Omental fat pad (tissue), 4 donors: ENCODE measurements at places on chromosomes 16 and 17.

DNA sequence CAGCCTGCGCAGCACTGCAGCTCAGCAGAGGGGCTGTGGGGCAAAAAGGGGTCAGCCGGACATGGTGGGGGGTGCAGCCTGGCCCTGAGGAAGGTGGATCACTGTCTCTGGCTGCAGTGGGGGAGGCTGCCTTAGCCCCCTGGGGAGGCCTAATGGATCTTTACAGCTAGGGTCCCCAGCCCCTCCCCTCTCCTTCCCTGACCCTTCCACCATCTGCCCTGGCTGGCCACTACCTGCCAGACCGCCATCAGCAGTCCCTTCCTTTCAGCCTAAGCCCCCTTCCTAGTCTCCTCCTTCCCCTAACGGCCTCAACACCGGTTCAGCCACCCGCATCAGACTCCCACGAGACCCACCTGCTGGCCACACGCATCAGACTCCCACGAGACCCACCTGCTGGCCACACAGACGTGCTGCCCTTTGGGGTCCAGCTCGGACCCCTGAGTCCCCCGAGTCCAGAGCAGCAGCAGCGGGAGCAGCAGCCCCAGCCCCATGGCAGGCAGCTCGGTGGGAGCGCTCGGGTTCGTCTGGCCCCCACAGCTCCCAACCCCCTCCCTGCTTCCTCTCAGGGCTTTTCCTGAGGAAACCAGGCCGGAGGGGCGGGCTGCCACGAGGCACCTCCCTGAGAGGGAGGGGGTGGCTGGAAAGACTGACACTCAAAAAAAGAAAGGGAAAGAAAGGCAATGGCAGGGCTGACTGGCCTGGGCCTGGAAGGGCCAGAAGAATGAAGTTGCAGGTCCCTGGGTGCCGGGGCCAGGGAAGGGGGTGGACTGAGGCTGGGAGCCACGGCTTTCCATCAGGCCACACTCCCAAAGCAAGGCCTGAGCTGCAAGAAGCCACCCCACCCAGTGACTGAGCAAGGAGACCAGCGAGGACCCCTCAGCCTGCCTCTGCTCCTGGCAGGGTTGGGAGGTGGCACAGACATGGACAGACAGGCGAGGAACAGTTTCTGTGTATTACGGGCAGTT, at the start of gene SCARF1:
Gene SCARF1 (minus strand): TSS at position 526 of the 965 bp plus-strand sequence. CDS start 35 bp downstream, at position 491.
- DNase-seq = no peak

- DNase-seq = no peak
These were observed 30.5 kb upstream of the PLCG2 start for GRCh38 chr16:81748476-81749198.

GRCh38 chr17:19574956-19575355, 41.3 kb downstream of the SLC47A1 start:
- DNase-seq = no peak

DNA sequence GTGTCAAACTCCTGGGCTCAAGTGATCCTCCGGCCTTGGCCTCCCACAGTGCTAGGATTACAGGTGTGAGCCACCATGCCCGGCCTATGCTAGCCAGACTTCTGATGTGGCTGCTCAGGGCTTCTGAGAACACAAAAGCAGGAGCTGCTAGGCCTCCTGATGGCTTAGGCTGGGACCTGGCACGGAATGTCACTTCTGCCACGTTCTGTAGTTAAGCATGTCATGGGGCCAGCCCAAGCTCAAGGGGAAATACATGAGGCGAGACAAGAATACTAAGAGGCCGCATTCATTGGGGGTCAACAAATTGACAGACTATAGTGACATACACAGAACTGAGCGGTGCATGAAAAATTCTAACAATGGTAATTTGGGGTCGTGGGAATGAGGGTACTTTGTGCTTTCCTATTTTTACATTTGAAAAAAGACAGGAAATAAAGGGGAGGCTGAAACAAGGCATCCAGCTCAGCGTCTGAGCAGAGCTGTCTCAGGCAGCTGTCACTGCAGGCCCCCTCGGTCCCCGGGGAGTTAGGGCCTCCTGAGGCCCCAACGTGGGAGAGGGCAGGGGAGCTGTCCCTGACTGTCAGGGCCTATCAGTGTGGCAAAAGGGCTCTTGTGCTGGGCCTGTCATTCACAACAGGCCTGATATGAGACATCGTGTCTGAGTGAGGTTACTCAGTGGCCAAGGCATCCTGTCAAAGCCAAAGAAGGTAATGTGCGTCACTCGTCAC, 26.4 kb downstream of the CFAP20 start:
- no peak for DNase-seq

DNA sequence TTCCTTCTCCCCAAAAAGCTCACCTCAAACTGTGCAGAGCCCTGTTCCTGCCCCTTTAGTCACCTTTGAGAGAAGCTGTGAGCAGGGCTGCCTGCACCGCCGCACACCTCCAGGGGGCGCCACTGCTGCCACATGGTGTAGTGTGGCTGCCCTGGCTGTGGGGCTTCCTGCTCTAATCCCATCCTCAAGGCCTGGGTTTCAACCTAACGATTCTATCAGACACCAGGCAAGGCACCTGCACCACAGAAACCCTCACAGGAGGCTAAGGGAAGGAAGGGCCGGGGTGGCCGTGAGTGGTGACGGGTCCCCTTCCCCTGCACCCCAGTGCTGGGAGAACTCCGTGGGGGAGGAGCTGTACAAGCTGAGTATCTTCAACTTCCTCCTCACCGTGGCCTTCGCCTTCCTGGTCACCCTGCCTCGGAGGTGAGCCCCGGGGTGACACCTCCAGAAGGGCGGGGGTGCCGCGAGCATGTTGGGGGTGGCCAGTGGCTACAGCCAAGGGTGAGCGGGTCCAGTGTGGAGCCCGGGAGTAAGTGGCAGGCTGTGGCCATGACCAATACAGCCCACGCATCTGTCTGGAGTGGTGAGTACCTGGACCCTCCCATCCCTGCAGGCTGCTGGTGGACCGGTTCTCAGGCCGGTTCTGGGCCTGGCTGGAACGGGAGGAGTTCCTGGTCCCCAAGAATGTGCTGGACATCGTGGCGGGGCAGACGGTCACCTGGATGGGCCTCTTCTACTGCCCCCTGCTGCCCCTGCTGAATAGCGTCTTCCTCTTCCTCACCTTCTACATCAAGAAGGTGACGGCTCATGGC, 7.0 kb downstream of the TMC8 start:
- DNase-seq = no peak

- DNase-seq = no peak
These were observed 52.0 kb downstream of the BAIAP2 start for GRCh38 chr17:81086789-81087551.

DNA sequence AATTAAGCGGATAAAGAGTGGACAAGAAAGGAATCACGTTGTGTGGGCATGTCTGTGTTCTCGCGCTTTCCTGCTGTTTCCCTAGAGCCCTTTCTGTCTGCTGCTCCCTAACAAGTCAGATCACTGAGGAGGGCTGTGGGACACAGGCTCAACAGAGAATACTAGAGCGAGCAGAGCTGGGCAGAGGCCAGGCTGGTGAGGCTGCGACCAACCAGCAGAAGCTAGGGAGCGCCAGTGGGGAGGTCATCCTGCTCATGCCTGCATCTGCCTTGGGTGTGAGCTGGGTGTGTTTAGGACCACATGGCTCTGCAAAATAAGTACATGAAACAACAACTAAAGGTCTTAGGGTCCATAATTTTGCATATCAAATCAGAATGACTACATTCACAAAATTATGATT, 11.5 kb upstream of the FOXJ1 start:
- no peak for DNase-seq

DNA sequence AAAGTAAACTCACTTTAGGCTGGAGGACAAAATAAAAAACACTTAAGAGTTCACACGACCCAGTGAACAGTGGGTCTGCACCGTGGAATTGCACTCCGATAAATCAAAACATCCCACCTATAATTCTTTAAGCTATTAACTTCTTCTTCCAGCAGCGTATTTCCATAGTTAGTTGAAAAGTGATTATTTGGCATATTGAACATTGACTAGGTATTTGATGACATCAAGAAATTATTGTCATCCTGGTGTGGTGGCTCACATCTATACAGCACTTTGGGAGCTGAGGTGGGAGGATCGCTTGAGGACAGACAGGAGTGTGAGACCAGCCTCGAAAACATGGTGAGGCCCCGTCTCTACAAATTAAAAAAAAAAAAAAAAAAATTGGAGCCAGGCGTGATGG, 23.4 kb downstream of the IGF2BP1 start:
- DNase-seq = no peak

DNA sequence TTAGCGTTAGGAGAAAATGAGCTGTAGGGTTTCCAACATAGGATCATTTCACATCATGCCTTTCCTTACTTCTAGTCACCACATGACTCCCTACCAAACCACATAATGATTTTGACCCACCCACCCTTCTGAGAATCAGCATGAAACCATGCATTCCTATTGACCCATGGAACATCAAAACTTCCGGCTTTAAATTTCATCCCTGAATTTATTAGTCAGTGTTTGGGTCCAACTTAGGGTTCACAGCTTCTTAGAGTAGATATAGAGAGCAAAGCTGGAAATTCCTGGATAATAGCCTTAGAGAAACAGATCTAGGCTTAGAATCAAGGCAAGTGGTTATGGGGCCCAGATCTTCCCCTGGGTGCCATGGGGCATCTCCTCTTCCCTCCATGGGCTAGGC, 162.6 kb downstream of the TOX3 start:
- DNase-seq = no peak

GRCh38 chr17:74198694-74199093, 4.8 kb upstream of the RPL38 start:
- no peak for DNase-seq

- DNase-seq = no peak
These were observed 1.3 kb downstream of the PSMD12 start for GRCh38 chr17:67364847-67365737.

DNA sequence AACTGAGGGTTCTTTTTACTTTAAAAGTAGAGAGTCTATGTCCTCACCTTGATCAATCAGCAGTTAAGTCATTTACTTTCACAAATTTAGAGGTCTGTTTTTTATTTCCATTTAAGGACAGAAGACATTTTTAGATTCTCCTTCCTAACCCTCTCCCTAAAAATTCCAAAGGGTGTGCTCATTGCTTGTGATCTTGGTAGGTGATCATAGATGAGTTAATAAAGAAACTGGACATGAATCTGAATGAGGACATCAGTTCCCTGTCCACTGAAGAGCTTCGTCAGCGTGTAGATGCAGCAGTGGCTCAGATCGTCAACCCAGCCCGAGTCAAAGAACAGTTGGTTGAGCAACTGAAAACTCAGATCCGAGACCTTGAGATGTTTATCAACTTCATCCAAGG, 8.8 kb downstream of the RUNDC1 start:
- DNase-seq = no peak
